Jurkat, Clone E6-1 (cell line): ENCODE measurements at places on chromosomes 4 and X.

GRCh38 chrX:110426155-110426504, 67.5 kb downstream of the RTL9 start:
- DNase-seq: no peak

DNA sequence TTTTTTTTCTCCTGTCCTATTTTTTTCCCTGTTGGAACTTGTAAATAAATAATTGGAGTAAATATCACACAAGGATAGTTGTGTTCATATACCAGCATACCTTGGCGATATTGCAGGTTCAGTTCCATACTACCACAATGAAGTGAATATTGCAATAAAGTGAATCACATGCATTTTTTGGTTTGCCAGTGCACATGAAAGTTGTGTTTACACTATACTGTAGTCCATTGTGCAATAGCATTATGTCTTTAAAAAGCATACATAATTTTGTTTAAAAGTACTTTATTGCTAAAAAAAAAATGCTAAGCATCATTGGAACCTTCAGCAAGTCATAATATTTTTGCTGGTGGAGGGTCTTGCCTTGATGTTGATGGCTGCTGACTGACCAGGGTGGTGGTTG, 88.6 kb downstream of the GSTCD start:
- DNase-seq: no peak

DNA sequence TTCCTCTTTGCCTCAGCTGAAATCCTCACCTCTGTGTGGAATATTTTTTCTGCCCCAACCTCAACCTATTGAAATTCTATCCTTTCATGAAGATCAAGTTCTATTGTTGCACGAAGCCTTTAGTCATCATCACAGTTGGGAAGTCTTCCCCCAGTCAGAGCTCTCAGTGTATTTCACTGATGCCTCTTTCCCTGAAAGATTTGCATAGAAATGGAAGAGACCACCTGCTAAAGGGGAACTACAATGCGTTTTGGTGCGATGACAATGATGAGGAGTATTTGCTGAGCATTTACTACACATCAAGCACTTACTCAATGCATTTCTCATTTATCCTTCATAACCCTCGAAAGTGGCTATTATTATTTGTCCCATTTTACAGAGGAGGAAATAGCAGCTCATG, 151.2 kb upstream of the KLF3 start:
- no peak for DNase-seq

GRCh38 chr4:171397175-171397574, 416.0 kb upstream of the GALNTL6 start:
- DNase-seq: no peak

DNA sequence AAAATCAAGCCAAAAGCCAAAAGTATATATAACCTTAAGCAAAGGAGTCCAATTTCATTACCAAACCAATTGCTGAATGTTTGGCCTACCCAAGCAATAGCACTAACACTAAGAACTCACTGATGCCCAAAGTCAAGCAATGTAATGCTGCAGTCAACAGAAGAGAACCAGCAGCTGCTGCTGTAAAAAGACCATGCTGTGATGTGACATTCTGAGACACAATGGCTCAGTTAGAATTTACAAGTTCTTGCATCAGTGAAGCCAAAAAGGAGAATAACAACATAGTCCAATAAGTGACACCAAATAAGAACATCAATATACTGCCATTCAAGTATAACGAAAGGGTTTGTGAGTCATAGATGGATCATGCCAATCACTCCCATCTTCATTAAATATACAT, 514.0 kb upstream of the DIAPH2 start:
- DNase-seq: no peak

- no peak for DNase-seq
These were observed 20.4 kb upstream of the GPM6B start for GRCh38 chrX:13837290-13837745.

DNA sequence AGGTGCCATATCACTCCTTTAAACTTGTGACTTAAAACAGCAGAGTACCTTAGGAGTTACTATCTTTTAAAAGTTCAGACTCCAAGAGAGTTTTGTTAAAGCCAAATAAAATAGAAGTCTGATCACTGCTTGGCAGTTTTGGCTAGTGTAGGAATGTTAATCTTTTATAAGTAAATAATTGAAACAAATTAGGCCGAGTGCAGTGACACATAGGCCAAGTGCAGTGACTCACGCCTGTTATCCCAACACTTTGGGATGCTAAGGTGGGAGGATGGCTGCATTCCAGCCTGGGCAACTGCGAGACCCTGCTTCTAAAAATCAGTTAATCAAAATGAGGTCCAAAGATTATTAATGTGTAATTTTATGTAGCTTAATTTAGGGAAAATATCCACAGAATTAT, 37.2 kb downstream of the WDR44 start:
- no peak for DNase-seq

DNA sequence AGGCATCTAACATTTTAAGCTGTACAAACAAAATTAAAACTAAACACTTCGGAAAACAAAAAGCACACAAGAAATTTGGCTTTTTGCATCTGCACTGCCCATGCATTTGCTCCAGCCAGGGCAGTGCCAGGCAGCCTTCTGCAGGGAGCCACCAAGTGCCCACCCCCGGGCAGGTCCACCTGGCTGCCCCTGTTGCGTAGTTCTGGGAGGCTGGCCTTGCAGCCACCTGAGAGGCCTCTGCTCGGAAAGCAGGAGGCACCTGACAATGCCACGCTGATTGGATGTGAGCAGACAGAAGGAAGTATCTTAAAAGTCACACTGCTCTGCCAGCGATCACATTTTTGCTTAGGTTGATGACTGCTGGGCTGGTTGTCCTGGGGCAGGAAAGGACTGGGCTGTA, 3.5 kb downstream of the TMEM271 start:
- no peak for DNase-seq

DNA sequence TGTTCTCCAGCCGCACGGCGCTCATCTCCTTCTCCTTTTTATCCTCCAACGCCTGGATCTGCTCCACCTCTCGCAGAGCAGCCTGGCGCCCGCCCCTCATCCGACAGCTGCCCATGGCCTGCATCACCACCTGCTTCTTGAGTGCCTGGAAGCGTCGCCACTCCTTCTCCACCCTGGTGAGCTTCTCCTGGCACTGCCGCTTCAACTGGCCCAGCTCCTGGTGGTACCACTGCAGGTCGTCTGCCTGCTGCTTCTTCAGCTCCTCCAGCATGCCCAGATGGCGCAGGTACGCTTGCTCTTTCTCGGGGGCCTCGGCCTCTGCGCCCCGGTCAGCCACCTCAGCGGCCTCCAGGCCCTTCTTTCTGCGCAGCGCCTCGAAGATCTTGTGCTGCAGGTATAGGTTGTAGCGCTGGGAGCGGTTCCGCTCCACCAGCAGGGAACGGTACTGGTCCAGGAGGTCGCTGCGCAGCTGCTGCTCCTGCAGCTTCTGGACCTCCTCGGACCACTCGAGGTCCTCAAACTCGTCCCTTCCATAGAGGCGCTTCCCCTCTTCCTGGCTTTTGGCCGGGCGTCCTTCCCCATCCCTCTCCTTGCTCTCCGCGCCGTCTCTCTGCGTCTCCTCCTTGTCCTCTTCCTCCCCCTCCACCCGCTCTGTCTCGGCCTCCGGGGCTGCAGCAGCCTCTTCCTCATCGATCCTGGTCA, 1.2 kb upstream of the TADA2B start:
- no peak for DNase-seq

- DNase-seq: no peak
These were observed 29.1 kb upstream of the PLS3 start for GRCh38 chrX:115531818-115532403.

GRCh38 chr4:177001271-177002175, 208.8 kb upstream of the VEGFC start:
- DNase-seq: no peak

DNA sequence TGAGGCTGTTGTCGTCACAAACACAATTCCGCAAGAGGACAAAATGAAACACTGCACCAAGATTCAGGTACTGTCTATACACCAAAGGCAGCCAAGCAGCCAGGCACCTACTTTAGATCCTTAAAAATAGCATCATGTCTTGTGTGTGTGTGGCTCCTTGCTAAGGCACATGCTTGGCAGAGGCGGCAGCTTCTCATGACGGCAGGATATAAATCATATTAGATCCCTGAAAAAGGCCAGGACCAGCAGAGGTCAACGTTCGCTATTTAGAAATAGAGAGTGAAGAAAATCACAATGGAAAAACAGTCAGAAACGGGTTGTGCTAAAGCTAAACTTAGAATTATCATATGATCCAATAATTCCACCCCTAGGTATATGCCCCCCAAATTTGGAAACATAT, 29.5 kb downstream of the PRPS2 start:
- no peak for DNase-seq

DNA sequence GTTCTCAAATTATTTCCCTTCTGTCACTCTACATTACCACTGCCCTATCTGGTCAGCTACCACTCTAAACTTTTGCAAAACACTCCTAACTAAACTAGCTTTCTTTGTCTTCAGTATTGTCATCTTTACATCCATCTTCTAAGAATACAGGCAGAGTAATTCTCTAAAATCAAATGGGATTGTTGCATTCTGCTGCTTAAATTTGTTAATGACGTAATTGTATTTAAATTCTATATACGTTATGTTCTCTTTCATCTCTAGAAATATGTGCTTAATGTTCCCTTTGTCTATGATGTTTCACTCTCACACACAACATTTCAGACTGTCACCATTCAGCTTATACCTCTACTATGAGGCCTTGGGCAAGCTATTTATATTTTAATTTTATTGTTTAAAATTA, 1041.1 kb upstream of the POU3F4 start:
- DNase-seq: no peak

DNA sequence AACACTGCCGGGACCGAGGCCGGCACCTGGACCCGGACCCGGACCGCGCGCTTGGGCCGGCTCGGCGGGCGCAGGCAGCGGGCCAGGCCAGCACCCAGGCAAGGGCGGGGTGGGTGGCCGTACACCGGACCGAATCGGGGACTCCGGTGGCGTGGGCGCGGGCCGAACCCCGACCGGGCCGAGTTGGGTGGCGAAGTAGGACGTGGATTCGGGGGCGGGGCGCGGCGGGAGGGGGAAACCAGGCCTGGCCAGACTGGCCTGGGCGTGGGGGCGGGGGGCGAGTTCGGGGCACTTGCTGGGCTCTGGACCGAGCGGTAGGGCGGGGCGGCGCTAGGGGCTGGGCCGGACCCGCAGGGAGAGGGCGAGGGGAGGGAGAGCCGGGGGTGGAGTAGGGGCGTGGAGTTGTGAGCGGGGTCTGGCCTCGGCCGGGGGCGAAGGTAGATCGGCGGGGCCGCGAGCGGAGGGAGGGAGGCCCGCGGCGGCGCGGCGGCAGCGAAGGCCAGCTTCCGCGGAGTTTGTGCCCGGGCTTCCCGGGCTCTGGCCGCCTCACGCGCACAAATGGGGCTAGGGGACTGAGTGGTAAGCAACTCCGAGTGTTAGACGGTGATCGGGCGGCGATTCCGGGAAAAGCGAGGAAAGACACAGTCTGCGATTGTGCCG, 1.8 kb upstream of the BCORL1 start:
- DNase-seq: no peak

DNA sequence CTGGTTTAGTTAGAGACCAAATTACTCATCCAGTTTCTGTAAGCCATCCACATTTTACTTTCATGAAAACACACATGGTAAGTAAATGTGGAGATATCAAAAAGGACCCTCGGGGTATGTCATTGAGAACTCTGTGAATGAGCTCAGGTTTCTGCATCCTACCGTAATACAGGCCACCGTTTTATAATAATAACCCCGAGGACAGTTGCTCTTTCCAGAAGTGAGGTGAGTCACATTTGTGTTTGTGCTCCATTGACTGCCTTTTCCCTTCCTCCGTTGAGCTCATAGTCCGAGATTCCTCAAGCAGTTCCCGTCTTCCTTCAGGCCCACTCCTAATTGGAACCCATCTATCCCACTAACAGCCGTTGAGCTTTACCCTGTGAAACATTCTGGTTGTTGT, 95.3 kb downstream of the GRID2 start:
- DNase-seq: no peak

GRCh38 chr4:108662629-108663028, 12.2 kb downstream of the OSTC start:
- DNase-seq: no peak

- no peak for DNase-seq
These were observed 273.7 kb downstream of the PTTG2 start for GRCh38 chr4:38233727-38234480.

DNA sequence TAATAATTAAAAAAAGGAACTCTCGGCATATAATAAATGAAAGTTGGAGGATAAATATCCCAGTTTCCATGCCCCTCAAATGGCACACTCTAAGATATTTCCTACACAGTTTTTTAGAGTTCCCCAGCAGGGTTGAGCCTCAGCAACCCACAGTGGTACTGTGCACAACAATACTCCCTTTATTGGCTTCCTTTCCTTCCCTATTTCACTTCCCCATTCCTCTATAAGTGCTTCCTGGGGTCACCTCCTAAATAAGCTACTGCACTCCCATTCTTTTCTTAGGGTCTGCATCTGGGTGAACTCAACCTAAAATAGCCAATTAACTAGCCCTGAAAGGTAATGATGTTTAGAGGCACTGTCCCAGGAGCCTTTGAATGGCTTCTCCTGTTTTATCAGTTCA, 76.4 kb upstream of the NHS start:
- DNase-seq: no peak

DNA sequence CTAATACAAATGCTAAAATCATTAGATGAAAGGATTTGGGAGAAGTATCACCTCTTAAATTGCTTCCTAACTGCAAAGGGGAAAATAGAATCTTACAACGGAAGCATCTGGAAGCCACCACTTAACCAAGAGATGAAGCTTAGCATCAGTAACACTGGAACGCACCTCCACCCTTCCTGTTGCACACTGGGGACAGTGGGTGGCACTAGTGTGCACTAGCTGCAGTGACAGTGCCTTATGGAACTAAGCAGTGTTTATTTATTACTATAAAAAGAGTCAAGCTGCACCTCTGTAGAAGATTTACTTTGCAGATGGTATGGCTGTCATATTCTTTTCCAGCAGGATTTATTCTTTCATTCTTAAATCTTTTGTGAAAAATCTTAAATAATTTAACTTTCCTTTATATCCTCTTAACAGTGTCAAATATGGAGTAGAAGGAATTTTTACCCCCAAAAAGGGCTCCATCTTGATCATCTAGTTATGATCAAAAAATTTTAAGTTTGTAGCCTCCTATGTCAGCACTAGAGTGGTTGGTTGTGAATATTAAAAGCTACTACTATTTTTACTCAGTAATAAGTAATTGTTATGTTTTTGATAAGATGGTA, 76.7 kb downstream of the SCD5 start:
- DNase-seq: peak; percentile 62

GRCh38 chr4:109629775-109630174, 69.7 kb downstream of the MCUB start:
- no peak for DNase-seq

GRCh38 chr4:39054497-39054896, 7.5 kb upstream of the KLHL5 start:
- DNase-seq: no peak

- no peak for DNase-seq
These were observed 59.4 kb downstream of the QRFPR start for GRCh38 chr4:121321466-121321865.

GRCh38 chrX:75746891-75747639, 38.0 kb downstream of the MAGEE2 start:
- DNase-seq: peak; percentile 3

GRCh38 chrX:1589356-1590130, 1.9 kb upstream of the AKAP17A start:
- no peak for DNase-seq

GRCh38 chr4:6961496-6962210, 52.0 kb downstream of the TBC1D14 start:
- DNase-seq: no peak
